ENCODE measurements at places on chromosomes 7 and 10.

GRCh38 chr10:131933696-131934086 lies 32.9 kb downstream of the PPP2R2D start:
- no peak for DNase-seq

- DNase-seq, result no peak
Observed at GRCh38 chr10:108591417-108591816, 1331.9 kb downstream of the XPNPEP1 start.

DNA sequence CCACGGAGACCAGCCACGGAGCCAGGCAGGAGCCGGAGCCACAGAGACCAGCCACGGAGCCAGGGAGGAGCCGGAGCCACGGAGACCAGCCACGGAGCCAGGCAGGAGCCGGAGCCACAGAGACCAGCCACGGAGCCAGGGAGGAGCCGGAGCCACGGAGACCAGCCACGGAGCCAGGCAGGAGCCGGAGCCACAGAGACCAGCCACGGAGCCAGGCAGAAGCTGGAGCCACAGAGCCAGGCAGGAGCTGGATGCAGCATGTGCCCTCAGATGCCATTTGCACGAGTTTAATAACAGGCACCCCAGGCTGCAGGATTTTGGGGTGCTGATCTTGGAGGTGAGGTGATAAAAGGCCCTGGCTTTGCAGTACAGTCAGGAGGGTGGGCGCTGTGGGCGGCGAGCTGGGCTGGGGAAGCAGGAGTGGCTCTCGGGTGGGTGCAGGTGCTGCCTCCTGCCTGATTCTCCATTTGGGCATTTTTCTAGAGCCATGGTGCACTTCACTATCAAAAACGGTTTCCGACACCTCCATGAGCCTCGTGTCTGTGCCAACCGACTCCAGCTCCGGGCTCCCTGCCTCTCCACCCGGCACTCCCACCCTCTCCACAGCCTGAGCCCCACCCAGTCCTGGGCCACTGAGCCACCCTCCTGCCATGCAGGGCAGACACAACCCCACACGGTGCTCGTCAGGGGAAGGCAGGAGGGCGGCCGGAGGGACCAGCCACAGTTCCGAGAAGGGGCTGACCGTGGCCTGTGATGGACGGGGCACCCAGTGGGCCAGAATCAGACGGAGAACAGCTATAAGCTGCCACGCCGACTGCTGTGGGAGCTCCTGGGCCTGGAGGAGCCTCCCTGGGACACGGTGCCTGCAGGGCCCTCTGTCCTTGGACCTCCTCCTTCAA lies 40.8 kb upstream of the NKX6-2 start:
- no peak for DNase-seq

GRCh38 chr7:34090816-34091215 lies 185.5 kb downstream of the BMPER start:
- no peak for DNase-seq

- no peak for DNase-seq
Observed at GRCh38 chr10:130403153-130404075, 267.2 kb downstream of the GLRX3 start.

- no peak for DNase-seq
Observed at GRCh38 chr10:97336446-97336845, 1.9 kb upstream of the FRAT2 start.

DNA sequence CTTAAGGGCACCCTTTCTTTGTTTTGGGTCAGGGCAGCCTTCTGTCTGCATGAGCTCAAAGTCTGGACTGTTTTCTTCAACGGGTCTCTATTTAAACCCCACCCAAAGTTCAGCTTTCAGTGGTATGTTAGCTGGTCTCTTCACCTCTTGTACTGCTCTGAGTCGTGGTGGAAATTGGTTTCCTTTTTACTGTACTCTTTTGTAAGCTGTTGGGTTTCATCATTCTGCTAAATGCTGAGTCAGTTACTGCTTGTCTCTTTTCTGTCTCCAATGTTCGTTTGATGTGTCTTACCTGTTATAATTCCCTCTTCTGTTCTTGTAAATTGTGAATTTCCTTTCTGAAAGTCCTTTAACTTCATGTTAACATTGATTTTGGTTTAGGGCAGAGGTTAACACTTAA lies 64.1 kb upstream of the MALRD1 start:
- DNase-seq, result no peak

Data from COR-L47 (cell line).